ENCODE measurements at places on chromosomes 13 and 19. TPM values are rescaled to one million over a fixed set of nuclear protein-coding genes. Genes with fewer than 3 reads are reported as not detected.

Gene KLK3
- 2.4 TPM for total RNA-seq

Gene CYP4F12
- total RNA-seq = 87.0 TPM

Gene ZNF358
- total RNA-seq = 44.1 TPM

Gene HRC
- 1.8 TPM for total RNA-seq

Gene TEAD2
- total RNA-seq = 17.7 TPM

- H3K36me3 ChIP-seq = no peaks in the 10 kb centered on the region
- no peaks in the 10 kb centered on the region for H3K4me1 ChIP-seq
- no peaks in the 10 kb centered on the region for H3K27me3 ChIP-seq
- no peak overlapping the region for H3K27ac ChIP-seq
- H3K4me3 ChIP-seq = no peak overlapping the region
Observed at GRCh38 chr19:41019346-41019745, 28.3 kb downstream of the CYP2B6 start.

DNA sequence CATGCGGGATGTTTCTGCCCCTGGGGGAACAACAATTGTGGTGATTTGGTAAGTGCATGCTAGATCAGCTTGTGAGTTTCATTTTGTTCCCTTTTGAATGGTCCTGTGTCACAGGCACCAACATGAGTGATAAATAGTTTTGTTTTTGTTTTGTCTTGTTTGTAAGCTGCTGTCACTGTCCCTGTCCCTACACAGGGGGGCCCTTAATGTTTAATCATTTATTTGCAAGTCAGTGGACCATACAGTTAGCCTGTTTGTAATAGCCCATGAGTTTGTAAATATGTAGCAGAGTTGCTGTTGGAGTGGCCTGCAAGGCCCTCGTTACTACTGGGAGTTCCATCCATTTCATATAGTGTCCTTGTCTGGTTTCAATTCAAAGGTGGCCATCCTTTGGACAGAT is 979.6 kb upstream of the SPRY2 start:
- no peaks in the 10 kb centered on the region for H3K27me3 ChIP-seq
- no peak overlapping the region for H3K4me3 ChIP-seq
- no peak for DNase-seq
- no peak overlapping the region for H3K27ac ChIP-seq
- H3K36me3 ChIP-seq = no peaks in the 10 kb centered on the region

DNA sequence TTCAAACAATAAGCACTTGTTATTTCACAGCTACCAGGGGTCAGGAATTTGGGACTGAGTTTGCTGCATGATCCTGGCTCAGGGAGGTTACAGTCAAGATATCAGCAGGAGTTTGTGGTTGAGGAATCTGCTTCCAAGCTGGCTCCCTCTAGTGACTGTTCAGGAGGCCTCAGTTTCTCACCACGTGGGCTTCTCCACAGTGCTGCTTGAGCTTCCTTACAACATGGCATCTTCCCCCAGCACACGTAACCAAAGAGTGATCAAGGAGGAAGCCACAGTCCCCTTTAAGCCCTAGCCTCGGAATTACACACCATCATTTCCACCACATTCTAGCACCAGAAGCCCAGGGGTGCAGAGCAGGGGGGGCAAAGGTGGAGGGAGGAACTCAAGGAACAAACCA is 28.8 kb downstream of the CELF5 start:
- no peak overlapping the region for H3K27ac ChIP-seq
- H3K4me3 ChIP-seq = no peak overlapping the region
- DNase-seq = no peak
- no peaks in the 10 kb centered on the region for H3K27me3 ChIP-seq

- H3K4me1 ChIP-seq = no peaks in the 10 kb centered on the region
- no peaks in the 10 kb centered on the region for H3K36me3 ChIP-seq
- no peak overlapping the region for H3K27ac ChIP-seq
- no peak overlapping the region for H3K4me3 ChIP-seq
- no peak for DNase-seq
Observed at GRCh38 chr19:47486900-47487299, 2.9 kb upstream of the KPTN start.

DNA sequence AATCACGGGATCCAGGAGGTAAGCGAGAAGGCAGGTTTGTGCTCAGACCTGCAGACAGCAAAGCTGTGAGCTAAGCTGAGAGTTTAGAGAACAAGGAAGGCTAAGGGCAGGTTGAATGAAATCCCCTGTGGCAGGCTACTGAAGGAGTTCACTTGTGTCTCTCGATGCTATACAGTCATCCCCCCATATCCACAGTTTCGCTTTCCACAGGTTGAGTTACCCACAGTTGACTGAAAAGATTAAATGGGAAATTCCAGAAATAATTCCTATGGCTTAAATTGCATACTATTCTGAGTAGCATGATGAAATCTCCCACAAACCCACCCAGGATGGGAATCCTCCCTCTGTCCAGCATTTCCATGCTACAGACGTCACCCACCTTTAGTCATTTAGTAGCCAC is 49.6 kb downstream of the ABCC4 start:
- H3K4me3 ChIP-seq = no peak overlapping the region
- peaks cover 4% of the 10 kb centered on the region for H3K4me1 ChIP-seq
- H3K27me3 ChIP-seq = no peaks in the 10 kb centered on the region
- no peaks in the 10 kb centered on the region for H3K36me3 ChIP-seq
- no peak overlapping the region for H3K27ac ChIP-seq

- H3K4me3 ChIP-seq = no peak overlapping the region
- DNase-seq = no peak
- no peaks in the 10 kb centered on the region for H3K27me3 ChIP-seq
- H3K36me3 ChIP-seq = no peaks in the 10 kb centered on the region
- no peaks in the 10 kb centered on the region for H3K4me1 ChIP-seq
Observed at GRCh38 chr13:60720590-60720989, 323.6 kb downstream of the TDRD3 start.

DNA sequence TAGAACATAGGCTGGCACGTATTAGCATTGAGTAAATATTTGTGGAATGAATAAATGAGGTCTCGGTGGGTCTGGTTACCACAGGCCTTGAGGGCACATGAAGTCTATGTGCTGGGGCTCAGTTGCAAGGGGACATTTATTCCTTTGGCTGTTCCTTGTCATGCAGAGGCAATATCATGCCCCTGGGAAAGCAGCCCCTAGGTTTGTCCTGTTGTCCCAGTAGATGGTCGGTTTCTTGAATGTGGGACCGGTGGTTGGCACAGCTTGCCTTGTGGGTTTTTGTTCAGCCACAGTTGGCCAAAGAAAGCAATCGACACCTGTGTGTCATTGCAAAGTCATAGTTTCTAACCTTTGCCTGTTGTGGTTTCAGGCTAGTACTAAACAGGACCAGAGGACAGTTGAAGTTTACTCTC is 24.7 kb upstream of the GPR183 start:
- H3K27me3 ChIP-seq = no peaks in the 10 kb centered on the region
- H3K36me3 ChIP-seq = no peaks in the 10 kb centered on the region
- no peak overlapping the region for H3K27ac ChIP-seq
- no peak for DNase-seq
- H3K4me1 ChIP-seq = no peaks in the 10 kb centered on the region
- no peak overlapping the region for H3K4me3 ChIP-seq

GRCh38 chr19:55305491-55305890 is 19.6 kb downstream of the TMEM150B start:
- no peak overlapping the region for H3K4me3 ChIP-seq
- DNase-seq = peak; percentile 40
- no peak overlapping the region for H3K27ac ChIP-seq
- no peaks in the 10 kb centered on the region for H3K4me1 ChIP-seq

- no peak overlapping the region for H3K4me3 ChIP-seq
- H3K4me1 ChIP-seq = no peaks in the 10 kb centered on the region
- no peaks in the 10 kb centered on the region for H3K36me3 ChIP-seq
- DNase-seq = no peak
- no peaks in the 10 kb centered on the region for H3K27me3 ChIP-seq
- H3K27ac ChIP-seq = no peak overlapping the region
Observed at GRCh38 chr13:45954836-45955800, 97.4 kb downstream of the ZC3H13 start.

GRCh38 chr19:10201176-10201575 is 6.4 kb upstream of the DNMT1 start:
- no peaks in the 10 kb centered on the region for H3K4me1 ChIP-seq
- H3K4me3 ChIP-seq = no peak overlapping the region
- no peaks in the 10 kb centered on the region for H3K36me3 ChIP-seq
- H3K27ac ChIP-seq = no peak overlapping the region
- no peaks in the 10 kb centered on the region for H3K27me3 ChIP-seq

DNA sequence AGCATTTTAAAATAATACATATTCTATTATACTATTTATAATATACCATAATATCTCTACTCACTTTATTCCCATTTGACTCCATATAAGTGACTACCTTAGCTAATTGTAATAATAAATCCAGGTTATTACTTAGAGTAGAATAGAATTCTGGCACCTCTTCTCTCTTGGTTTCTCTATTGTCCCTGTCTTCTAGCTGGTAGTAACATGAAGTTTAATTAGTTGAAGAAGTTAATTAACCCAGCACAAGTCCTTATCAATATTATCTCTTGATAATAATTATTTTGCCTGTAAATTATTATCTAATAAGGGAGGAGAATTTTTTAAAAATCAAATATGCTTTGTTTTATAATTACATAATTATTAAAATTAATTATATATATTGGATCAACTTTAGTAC is 1571.2 kb upstream of the PRR20A start:
- H3K4me1 ChIP-seq = no peaks in the 10 kb centered on the region
- H3K27me3 ChIP-seq = no peaks in the 10 kb centered on the region
- H3K4me3 ChIP-seq = no peak overlapping the region

DNA sequence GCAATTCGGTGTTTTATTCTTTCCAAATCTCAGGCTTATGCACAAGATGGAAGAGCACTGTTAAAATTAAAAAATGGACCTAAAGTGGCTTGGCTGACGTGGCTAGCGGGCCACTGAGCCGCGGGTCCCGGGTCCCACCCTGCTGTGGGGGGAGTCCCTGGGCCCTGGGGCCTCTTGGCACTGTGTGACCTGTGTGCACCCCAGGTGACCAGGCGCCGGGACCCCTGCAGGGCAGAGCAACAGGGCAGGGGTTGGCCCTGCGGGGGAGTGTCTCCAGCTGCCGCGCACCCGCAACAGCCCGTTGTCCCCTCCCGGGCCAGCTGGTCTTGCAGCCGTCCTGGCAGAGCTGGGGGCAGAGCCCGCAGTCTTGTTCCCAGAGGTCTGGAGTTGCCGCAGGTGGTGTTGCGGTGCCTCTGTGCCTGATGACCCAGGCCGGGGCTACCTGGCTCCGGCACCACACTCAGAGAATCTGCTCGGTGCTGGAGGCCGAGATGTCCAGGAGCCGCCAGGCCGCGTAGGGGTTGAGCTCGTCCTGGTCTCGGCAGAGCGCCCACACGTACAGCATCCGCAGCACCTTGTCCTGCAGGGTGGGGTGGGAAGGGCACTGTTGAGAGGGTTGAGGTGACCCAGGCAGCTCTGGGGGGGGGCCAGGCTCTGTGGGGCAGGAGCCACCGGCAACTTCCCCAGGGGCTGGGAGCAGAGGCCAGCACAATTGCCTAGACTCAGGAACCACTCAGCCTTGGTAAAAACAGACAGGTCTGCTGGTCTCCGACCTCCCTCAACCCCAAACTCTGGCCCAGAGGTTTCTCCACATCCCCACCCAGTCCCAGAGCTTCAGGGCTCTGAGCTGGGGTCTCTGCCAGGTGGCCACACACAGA is 1.0 kb upstream of the CTXN1 start:
- H3K4me1 ChIP-seq = no peaks in the 10 kb centered on the region
- no peaks in the 10 kb centered on the region for H3K27me3 ChIP-seq
- peaks cover 4% of the 10 kb centered on the region for H3K36me3 ChIP-seq
- no peak overlapping the region for H3K27ac ChIP-seq
- DNase-seq = no peak
